ENCODE measurements at places on chromosomes 4 and X.

DNA sequence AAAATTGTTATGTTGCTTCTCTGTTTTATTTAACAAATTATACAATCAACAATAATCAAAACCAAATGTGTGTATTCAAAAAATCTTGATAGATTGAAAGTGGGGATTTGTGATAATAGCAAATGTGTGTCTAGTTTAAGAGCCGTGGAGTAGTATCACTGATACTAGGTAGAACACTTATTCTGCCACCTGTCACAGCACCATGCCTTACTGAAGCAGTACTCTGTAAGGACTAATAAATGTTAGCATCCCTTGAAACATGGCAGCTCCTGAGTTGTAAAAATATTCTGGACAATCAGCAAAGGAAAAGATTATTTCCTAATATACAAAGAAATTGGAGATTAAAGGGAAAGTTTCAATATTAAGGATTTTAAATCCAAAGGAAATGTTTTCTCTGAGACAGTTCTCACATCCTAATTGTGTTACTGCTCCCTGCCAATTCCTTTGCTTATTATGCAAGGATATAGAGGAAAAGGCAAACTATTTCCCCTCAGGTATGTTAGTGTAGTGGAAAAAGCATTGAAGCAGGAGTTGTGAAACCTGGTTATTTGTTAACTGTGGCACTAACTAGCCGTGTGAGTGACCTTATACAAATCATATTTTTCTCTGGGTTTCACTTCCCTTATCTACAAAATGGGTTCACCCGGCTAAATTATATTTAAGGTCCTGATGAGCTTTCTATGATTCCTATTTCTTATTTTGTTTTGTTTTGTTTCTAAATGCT, 303.1 kb downstream of the ARHGAP24 start:
- DNase-seq = no peak

GRCh38 chr4:101050088-101050836, 297.1 kb downstream of the PPP3CA start:
- no peak for DNase-seq

DNA sequence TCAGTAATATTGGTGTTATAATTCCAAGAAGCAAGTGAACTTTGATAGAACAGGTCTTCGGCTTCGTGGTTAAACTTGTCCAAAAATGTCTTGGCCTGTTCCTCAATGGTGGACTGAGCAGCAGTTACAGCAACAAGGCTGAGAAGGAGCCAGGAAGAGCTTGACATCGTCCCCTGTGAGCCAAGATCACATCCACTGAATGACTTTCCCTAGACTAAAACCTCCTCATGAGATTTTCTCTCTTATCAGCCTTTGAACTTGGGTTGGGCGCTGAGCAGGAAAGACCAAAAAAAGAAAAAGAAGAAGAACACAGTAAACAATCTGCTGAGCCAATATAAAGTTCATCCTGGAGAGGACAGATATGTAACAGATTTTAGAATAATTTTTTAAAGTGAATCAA, at the start of gene ACE2:
Gene ACE2 (minus strand): TSS at position 216 of the 400 bp plus-strand sequence. CDS start 49 bp downstream, at position 167.
- DNase-seq = no peak

DNA sequence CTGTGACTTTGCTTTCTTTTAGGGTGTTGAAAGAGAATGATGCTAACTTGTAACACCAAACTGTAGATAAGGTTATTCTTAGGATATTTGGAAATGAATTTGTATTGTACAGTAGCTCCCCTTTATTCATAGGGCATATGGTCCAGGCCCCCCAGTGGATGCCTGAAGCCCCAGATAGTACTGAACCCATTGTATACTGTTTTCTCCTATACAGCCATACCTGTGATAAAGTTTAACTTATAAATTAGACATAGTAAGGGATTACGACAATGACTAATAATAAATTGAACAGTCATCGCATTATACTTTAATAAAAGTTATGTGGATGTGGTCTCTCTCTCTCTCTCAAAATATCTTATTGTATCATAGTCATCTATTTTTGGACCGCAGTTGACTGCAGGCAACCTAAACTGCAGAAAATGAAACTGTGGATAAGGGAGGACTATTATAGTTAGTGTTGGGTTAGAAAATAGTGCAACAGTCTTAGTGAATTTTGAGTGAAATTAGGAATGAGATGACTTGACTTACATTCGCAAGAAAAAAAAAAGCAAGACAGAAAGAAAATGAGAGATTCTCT, 105.1 kb downstream of the CLDN22 start:
- no peak for DNase-seq

DNA sequence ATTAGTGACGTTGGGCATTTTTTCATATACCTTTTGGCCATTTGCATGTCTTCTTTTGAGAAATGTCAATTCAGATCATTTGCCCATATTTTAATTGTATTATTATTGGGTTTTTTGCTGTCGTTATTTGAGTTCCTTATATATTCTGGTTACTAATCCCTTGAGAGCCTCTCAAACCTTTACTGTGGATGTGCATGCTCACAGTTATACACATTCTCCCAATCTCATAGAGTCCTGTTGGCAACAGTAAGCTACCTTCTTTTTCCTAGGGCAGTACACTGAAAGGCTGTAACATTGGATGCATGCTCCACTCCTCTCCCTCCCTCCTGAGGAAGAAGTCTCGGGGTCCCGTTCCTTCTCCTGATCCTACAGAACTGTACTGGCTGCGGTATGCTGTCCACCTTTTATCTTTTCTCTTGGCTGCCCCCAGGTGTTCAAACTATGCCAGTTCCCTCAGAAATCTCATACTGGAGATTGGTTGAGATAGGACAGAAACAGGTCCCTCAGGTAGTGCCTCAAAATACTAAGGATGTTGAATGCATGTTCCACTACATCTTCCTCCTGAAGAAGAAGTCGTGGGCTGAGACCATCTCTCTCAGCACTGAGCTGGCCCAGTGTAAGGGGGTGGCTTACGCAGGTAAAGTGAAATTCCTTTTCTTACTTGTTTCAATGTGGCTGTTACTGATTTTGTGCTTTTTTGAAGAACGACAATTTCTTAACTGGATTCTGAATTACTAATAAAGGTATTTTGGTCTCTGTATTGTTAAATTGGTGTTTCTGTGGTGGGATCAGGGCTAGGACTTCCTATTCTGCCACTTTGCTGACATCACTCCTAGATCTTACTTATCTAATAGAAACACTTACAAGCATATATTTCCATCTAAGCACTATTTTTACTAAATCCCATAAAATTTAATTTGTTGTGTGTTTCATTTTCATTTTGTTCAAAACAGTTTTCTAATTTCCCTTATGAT, 145.4 kb upstream of the HUWE1 start:
- DNase-seq = peak; percentile 5

DNA sequence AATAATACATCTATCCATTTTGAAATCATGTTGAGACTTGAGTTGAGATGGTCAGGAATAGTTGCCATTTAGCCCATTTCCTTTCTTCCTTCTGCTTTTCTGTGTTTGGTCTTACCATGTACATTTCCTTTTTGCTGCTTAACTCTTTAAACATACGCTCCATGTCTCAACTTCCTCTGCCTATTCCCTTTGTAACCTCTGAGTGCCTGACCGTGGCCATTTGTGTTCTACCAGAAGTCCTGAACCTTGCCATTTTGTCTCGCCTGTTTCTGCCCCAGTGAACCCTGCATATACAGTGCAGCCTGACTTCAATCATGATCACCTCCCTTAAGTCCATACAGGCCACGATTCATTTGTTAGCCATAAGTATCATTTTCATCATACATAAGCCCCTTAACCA, 169.0 kb downstream of the RAPGEF2 start:
- DNase-seq = no peak

GRCh38 chrX:112874614-112875013, 34.0 kb upstream of the AMOT start:
- no peak for DNase-seq

Measured in NCI-H1417 (cell line).